AML-193 (cell line): ENCODE measurements at places on chromosomes 16 and 17.

DNA sequence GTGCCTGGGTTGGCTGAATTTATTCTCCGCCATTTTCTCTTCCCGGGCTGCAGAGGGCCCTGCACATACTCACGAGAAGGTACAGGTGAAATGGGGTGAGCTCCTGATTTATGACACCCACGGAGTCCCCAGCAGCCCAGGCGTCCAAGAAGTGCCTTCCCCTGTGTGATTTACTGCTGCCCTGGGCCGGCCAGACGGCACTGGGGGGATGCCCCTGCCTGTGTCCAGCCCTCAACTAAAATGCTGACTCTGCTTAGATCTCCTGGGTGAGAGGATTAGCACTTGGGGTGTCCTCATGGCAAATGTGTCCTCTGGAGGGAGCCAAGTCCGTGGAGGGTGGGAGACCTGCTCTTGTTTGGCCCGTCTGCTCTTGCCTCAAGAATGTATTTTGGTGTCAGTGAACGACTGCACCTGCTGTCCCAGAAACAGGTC lies 132.4 kb downstream of the MAF start:
- no peak for DNase-seq

GRCh38 chr16:11651796-11652195 lies 16.5 kb upstream of the SNN start:
- DNase-seq, result no peak

DNA sequence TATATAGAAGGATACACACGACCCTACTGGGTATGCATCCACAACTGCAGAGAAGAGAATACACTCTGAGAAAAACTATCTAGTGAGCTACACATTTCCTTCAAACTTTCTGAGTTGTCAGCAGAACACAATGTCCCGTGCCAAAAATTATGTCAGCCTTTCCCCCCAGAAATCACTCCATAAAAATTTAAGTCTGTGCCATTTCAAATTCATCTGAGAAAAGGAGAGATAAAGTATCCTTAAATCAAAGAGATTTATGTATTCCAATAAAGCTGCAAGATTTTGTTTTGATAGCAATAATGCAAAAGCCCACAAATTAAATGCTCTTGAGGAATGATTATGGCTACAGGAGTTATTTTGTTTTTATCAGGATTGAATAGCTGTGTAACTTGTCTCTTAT lies 760.1 kb downstream of the CDH11 start:
- DNase-seq, result no peak

DNA sequence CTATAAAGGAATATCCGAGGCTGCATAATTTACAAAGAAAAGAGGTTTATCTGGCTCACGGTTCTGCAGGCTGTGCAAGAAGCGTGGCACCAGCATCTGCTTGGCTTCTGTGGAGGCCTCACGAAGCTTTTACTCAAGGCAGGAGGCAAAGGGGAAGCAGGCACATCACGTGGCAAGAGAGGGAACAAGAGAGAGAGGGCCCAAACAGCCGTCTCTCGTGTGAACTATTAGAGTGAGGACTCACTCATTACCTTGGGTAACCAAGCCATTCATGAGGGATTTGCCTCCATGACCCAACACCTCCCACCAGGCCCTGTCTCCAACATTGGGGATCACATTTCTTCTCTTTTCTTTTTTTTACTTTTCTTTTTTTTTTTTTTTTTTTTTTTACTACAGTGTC lies 7.5 kb upstream of the ALKBH5 start:
- peak; percentile 10 for DNase-seq

DNA sequence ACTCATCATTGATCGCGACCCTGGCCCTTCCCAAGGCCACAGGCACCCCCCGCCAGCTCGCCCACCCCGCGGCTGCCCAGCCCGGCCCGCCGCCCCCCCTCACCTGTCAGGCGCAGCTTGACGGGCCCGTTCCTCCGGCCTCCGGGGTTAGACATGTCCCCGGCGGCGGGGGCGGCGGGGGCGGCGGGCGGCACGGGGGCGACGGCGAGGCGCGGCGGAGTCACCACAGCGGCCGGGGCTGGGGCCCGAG lies 456 bp downstream of the SMURF2 start:
- no peak for DNase-seq
